Activated T-cell treated with anti-CD3 and anti-CD28 coated beads, Interleukin-2, amount 50 U/mL, for 24 hours (primary cell): ENCODE measurements at places on chromosomes 3 and 15.

- no peak for DNase-seq
Measured at GRCh38 chr15:77508541-77509243, 88.0 kb downstream of the HMG20A start.

GRCh38 chr3:36852071-36852470 lies 87.7 kb upstream of the DCLK3 start:
- DNase-seq = no peak

DNA sequence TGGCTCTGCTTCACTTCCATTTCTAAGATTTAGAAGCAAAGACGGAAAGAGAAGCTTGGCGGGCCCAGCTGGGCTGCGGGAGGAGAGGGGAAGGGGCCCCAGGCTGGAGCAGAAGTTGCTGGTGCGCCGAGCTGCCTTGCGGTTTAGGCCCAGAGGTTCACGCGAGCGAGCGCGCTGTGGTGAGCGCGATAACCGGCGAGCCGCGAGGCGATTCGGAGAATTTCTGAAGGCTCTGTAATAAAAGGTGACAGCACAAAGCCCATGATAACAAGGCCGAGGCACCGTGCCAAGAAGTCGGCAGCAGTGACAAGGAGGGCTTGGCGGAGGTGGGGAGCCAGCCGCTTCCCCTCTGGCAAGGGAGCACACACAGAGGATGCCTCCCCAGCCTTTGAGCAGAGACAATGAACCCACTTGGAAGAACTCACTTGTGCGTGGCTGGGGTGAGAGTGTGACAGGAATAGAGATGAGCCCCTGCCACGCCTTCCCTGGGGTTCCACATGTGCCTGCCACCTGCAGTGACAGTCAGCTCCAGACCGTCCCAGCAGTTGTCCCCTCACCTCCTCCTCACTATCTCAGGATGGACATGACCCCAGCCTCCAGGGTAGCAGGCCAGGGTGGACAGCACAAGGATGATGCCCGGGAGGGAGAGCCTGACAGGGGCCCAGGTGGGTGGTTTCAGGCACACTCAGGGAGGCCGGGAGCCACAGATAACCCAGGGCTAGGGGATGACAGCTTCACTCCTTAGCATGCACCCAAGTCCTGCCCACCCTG lies 315.2 kb downstream of the UACA start:
- DNase-seq = peak; percentile 52

GRCh38 chr3:126263971-126264370 lies 83.6 kb upstream of the ALDH1L1 start:
- no peak for DNase-seq

GRCh38 chr3:21839592-21839991 lies 88.6 kb upstream of the ZNF385D start:
- DNase-seq = no peak
